Ascending aorta (tissue), 2 donors: ENCODE measurements at places on chromosomes 16 and 17. TPM values are rescaled to one million over a fixed set of nuclear protein-coding genes. Genes with fewer than 3 reads are reported as not detected.

Gene PDE6G
- total RNA-seq = not detected

GRCh38 chr17:41510251-41511065 lies 5.0 kb upstream of the KRT13 start:
- no peak for DNase-seq

- DNase-seq = no peak
These were observed 38.1 kb upstream of the NLK start for GRCh38 chr17:28004344-28004743.

DNA sequence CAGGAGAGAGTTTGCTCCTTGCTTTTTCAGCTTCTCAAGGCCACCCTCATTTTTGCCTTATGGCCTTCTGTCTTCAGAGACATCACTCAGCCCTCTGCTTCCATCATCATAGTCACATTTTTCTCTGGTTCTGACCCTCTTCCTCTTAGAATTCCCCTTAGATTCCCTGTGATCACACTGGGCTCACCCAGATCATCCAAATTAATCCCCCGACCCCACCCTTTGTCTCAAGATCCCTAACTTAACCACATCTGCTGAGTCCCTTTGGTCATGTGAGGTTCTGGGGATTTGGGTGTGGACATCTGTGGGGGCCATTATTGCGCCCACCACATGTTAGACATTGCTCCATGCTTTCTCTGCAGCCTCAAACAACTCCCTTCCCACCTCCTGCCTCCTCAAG lies 323.4 kb downstream of the CPPED1 start:
- DNase-seq = no peak
